NCI-H774 (cell line): ENCODE measurements at places on chromosomes 1 and 21.

GRCh38 chr1:235923466-235924021, 56.8 kb upstream of the LYST start:
- DNase-seq = peak; percentile 70

DNA sequence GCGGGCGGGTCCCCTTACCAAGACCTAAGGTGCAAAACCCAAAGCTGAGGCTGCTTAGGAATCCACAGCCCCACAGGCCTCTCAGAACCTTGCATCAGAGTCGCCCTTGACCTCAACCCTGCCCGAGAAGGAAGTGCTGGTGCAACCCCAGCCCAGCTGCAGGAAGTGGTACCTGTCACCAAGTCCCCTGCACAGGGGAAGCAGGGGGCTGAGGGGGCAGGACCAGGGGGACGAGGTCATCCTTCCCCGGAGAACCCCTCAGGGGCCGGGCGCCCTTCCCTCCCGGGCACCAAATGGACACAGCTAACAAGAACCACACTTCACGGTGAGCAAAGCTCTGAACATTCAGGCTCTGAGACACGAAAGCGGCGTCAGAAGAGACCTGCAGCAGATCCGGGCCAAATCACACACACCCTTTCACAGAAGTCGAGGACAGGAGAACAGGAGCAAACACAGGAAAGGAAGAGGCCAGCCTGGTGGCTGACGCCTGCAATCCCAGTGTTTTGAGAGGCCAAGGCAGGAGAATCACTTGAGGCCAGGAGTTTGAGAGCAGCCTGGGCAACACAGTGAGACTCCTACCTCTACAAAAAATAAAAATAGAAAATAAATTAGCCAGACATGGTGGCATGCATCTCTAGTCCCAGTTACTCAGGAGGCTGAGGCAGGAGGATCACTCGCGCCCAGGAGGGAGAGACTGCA, 6.4 kb downstream of the ITGB2 start:
- no peak for DNase-seq

DNA sequence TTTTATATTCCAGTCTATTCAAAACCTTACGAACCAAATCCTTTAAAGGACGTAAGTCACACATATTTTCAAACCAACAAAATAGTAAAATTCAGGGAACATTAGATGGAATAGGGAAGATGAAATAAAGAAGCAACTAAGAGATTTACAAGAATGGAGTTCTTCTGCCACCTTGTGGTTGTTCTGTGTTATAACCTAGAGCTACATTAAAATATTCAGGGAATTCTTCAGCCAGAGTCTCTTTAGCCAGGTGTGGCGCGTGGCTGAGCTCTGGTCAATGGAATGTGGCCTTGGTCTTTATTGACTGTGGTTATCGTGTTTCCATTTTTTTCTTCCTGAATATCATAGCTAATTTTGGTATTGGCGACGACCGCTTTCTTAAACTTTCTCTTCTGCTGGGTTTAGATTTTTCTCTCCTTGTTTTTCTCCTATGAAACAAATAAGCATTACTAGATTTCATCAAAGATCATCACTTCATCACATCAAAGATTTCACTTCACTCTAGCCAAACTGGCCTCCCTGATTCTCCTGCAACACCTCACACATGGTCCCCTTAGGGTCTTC, 221.3 kb downstream of the MRPL39 start:
- DNase-seq = peak; percentile 39

DNA sequence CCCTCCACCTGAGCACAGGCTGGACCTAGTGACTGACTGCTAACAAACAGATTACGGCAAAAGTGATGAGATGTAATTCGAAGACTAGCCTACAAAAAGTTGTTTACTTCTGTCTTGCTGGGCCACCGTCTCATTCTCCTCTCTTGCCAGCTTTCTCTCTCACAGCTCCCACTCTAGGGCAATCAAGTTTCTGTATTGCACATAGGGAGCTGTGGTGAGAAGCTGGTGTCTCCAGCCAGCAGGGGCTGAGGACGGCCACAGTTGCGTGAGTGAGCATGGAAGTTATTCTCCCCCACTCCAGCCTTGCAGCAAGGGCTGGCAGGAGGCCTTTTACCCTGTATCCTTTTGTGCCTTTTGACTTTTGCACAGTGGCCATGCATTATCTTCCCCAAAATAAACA, 8.6 kb upstream of the COL6A2 start:
- DNase-seq = no peak

GRCh38 chr1:20376880-20377494, 86.3 kb downstream of the VWA5B1 start:
- no peak for DNase-seq

GRCh38 chr1:47915677-47916353, 81.4 kb downstream of the TRABD2B start:
- DNase-seq = peak; percentile 46

DNA sequence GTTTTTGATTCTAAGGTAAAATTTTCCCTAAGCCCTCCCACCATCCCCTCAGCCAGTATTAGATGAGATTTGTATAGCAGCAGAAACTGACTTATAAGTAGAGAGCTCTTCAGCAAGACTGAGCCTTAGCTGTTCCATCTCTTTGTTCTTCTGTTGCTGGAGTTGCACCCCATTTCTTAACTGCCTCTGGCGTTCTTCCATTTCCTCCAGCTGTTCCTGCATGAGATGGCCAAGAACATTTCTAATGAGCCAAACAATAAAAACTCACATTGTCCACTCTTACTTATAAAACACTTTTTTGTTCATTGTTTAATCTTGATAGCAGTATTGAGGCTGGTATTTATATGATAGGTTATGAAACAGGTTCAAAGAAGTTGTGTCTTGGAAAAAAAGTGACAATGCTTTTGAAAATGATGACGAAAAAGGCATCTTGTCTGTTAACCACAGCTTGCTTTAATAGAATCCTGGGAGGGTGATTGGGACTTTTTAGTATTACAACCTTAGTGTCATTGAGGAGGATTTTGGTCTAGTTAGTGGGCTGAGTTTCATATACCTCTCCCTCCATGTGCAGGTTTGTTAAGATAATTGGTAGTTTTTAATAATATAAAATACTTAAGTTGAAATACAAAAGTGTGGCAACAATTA, 18.3 kb downstream of the SYNC start:
- DNase-seq = no peak

DNA sequence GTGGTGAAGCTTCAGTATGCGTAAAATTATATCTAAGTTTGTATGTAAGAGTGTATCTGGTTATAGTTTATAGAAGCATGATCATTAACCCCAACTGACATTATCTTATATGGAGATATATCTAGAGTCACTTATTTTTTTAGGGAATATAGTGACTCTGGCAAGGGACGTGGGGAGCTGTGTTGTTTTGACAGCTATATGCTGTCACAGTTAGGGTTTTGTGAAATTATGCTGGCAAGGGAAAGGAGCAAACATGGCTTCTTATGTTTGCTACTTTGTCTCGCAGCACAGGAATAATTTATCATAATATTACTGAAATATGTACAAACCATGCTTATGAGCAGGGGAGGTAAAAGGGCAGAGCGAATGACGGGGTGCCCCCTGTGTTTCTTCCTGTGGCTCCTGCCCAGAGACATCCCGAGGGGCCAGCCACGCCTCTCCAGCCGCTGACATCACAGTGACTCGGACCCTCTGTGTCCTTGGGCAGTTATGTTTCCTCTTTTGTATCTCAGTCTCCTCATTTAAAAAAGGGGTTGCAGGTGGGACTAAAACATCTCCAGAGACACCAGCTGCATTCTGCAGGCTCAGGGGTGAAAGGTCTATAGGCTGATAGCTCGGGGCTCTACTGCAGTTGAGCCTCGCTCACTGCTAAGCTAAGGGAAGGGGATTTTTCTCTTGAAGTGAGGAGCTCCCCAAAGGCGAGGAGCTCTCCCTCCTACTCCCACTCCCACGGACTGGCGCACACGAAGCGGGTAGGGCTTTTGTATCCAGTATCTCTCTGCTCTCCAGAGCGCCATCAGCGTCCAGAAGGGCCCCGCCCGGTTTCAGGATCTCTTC, 14.9 kb downstream of the A3GALT2 start:
- DNase-seq = no peak

DNA sequence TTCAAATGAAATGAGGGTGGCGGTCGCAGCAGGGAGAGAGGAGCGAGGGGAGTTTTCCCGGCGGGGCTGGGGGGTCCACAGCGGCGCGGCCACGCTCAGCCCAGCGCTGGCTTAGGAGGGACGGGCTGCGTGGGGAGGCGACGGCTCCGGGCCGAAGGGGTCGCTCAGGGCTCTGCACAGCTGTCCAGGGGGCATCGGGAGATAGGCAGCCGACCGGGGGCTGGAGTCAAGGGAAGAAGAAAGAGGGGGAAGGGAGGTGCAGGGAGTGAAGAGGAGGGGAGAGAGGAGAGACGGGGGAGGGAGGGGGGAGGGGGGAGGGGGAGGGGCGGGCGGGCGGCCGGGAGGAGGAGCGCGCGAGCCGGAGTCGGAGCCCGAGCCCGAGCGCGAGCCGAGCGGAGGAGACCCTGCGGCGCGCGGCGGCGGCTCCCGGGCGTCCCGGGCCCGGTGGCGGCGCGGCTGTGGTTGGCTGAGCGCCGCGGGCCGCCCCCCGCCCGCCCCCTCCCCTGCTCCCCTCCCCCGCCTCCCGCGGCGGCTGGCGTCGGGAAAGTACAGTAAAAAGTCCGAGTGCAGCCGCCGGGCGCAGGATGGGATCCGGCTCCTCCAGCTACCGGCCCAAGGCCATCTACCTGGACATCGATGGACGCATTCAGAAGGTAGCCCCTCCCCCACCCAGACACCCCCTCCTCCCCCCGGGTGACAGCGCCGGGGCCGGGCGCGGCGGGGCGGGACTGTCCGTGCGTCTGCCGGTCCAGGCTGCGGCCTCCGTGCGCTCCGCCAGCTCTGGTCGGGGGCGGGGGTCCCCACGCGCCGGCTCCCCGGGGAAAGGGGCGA, at the start of gene PDE9A:
Gene PDE9A, plus strand, starts transcription at position 391 of the 831 bp plus-strand sequence. Its CDS starts 194 bp downstream, at position 585.
- DNase-seq = no peak

DNA sequence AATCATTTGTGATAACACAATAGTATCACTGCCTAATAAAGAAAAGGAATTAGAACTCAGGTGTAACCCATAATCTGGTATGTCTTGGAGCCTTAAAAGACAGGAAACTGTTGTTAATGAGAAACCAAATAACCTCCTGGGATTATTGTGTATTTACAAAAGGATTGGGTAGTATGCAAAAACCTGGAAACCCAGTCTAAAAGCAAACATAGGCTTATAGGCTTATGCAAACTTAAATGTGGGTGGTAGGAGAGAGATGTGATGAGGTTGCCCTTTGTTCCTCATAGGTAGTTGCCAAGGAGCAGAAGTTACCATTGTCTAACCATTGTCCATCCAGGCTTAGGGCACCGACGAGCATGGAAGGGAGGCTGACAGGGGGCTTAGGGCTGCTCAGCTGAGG, 165.8 kb downstream of the AK5 start:
- DNase-seq = no peak

DNA sequence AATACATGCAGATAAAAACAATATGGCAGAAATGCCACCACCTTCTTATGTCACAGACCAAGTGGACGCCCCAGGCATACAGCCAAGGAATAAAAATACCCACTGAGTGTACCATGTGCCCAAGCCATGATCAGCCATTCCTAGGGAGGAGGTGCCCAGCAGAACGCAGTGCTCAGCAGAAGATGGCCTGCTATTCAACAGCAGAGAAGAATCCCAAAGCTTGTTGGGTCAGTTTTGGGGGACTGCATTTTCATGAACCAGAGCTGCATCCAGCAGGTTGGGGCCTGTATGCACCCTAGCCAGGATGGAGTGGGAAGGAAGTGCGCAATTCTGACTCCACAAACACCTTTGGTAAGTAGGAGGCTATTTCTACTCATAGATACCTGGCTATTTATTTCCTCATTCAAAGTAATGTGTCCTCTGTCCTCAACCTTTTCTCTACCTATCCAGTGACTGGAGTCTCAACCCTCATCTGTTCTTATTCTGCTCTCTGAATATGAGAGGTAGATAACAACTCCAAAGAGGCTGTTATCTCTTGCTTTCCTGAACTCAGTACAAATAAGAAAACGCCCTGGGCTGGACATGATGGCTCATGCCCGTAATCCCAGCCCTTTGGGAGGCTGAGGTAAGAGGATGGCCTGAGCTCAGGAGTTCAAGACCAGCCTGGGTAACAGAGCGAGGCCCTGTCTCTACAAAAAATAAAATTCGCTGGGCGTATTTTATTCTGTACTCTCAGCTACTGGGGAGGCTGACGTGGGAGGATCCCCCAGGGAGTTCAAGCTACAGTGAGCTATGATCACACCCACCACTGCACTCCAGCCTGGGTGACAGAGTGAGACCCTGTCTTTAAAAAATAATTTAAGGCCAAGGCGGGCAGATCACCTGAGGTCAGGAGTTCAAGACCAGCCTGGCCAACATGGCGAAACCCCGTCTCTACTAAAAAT, 2.5 kb upstream of the PLEKHM2 start:
- no peak for DNase-seq

DNA sequence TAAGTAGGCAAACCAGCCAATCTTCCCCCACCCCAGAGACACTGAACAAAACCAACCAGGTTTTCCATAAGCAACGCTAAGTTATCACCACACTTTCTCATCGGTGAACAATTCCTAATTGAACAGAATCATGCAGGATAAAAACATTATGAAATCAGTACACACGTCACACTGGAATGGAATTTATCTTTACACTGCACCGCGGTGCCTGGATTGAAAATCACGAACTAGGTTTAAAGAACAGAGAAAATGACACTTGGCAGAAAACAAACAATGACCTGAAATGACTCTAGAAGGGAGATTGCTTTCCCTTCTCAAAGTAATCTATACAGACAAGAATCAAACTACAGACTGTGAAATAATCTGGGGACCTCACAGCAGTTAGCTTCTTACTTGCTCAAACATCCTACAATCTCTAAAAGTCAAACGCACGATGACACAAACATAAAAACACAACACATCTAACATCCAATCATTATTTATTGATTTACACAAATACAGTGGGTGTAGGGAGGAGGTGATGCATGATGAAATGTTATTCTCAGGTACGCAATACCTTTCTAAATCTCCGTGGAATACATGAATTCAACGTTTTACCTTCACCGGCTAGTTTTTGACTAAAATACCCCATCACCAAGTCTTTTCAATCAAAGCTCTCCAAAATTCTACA, 1.9 kb downstream of the EIF4G3 start:
- no peak for DNase-seq

- DNase-seq = peak; percentile 95
These were observed 30.0 kb upstream of the DMRTA2 start for GRCh38 chr1:50453266-50453665.

DNA sequence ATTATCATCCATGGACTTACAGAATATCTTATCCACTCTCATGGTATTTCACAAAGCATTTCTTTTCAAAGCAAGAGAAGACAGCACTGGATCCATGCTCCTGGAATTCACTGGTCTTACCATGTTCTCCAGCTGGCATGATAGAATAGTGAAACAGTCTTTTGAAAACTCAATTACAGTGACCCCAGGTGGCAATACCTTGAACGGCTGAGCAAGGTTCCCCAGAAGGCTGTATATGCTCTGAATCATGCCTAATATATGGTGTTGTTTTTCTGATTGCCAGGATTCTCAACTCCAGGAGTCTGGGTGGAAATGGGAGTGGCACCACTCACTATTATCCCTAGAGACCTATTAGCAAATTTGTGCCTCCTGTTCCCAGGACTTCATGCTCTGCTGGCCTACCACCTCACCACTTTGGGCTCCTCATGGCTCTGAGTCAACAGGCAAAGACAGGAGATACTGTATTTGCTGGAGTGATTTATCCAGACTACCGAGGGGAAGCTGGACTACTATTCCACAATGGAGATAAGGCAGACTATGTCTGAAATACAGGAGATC, 87.6 kb downstream of the CATSPERE start:
- no peak for DNase-seq
